Stimulated activated CD4-positive, alpha-beta T cell treated with anti-CD3 and anti-CD28 coated beads, TNF-alpha, amount 100 ng/mL, for 24 hours (primary cell): ENCODE measurements at places on chromosomes 2 and 18.

GRCh38 chr2:140986456-140986855, 1144.4 kb downstream of the LRP1B start:
- DNase-seq: no peak

- no peak for DNase-seq
Measured at GRCh38 chr2:207012461-207012860, 73.1 kb downstream of the CPO start.

DNA sequence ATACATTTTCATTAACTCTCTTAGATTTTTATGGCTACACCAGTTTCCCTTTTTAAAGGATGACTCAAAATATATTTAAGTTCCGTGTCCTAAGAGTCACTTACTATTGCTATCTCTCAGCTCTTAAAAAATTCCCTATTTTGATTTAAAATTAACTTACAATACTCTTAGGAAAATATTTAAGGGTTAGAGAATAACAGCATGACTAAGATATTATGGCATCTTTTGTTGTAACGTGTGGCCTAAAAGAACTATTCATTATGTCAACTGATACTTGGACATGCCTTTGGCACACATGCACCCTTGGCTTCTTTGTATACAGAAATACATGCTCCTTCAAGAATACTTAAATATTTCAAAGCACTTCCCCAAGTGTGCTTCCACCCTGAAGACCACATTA, 42.3 kb downstream of the SCN3A start:
- no peak for DNase-seq

DNA sequence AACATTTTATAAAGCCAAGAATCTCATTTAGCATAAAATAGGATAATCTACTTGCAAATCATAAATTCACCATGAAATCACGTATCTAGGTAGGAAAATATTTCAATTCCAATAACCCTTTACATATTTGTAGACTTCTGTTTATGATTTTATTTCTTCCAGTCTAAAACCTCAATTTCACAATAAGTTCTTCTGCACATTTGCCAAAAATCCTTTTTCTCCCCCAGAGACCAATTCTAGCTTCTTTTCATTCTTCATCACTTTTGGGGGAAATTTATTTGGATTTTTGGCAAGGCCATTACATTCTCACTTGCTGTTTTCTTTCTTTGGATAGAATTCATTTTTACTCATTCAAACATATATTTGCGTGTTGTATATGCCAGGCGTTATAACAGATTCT, 86.8 kb downstream of the SPRED2 start:
- DNase-seq: no peak

- DNase-seq: no peak
Measured at GRCh38 chr2:127670957-127671290, 4.4 kb downstream of the LIMS2 start.

DNA sequence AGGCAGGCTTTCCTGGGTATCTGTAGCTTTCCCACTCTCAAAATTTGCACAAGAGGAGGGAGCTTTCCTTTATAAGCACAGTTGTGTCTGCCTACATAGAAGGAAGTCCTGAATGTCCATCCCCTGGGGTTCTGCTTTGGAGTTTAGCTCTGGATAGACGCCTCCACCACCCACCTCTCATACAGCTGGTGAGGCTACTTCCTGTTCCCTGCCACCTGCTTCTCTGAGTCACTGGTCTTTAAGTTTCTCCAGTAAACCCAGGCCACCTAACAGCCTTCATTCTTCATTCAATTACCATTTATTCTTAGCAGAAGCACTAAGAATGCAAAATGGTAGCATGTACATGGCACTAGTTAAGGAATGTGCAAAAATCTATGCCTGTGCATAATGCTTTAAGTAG, 407.8 kb downstream of the CDH2 start:
- no peak for DNase-seq

DNA sequence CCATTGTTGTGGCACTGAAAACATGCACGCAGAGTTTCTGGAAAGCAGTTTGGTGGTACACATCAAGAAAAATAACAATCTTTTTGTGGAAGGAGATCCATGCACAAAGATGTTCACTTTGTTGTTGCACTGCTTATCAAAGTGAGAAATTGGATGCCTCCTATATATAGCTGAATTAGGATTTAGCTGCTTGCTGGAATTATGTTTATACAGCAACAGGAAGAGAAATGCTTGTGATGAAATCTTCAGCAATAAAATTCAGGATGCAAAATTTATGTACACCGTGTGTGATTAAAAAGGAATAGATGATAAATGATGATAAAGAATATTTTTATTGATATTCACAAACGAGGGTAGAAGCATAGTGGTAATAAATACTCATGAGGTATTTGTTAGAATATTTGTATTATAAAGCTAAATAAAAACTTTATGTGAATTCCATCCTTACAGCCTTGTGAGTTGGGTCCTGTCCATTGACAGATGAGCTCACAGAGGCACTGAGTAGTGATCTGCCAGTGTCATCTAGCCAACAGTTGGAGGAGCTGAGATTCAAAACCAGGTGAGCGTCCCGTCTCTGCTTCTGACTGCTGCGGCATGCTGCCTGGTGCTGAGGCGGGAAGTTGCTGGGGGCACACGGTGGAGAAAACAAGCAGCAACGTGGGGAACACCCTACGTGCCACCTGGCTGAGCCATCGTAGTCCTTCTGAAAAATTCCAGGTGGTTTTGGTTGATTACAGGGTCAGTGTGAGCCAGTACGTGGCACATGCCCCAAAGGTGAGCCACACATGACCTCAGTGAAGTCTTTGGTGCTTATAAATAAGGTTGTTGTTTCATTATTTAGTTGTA, 80.2 kb downstream of the ASAP2 start:
- no peak for DNase-seq
